Suppressor macrophage treated with lipopolysaccharide for 4 hours (primary cell): ENCODE measurements at places on chromosomes 3 and 15.

GRCh38 chr3:116191409-116191808, 253.9 kb downstream of the LSAMP start:
- no peak for DNase-seq

DNA sequence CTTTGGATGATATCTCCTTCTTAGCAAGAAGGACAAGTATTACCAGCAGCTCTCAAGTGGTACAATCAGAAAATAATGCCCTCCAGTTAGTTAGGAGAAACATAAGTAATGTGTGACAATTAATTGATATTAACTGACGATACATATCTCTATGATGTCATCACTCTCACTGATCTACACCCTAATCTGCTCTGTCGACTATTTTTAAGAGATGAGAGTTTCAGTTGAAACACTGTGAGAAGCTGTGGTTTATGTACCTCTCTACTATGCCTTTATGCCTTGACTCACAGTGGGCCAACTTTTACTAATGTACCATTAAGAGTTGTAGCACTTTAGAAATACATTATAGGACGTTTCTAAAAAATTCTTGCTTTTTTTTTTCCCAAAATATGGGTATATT, 8.6 kb downstream of the CEP152 start:
- no peak for DNase-seq

- DNase-seq: no peak
Measured at GRCh38 chr3:21435871-21436270, 315.1 kb downstream of the ZNF385D start.

GRCh38 chr3:131151-131888, 65.2 kb upstream of the CHL1 start:
- DNase-seq: no peak

GRCh38 chr3:48990636-48991469, 812 bp downstream of the P4HTM start:
- DNase-seq: peak; percentile 23

DNA sequence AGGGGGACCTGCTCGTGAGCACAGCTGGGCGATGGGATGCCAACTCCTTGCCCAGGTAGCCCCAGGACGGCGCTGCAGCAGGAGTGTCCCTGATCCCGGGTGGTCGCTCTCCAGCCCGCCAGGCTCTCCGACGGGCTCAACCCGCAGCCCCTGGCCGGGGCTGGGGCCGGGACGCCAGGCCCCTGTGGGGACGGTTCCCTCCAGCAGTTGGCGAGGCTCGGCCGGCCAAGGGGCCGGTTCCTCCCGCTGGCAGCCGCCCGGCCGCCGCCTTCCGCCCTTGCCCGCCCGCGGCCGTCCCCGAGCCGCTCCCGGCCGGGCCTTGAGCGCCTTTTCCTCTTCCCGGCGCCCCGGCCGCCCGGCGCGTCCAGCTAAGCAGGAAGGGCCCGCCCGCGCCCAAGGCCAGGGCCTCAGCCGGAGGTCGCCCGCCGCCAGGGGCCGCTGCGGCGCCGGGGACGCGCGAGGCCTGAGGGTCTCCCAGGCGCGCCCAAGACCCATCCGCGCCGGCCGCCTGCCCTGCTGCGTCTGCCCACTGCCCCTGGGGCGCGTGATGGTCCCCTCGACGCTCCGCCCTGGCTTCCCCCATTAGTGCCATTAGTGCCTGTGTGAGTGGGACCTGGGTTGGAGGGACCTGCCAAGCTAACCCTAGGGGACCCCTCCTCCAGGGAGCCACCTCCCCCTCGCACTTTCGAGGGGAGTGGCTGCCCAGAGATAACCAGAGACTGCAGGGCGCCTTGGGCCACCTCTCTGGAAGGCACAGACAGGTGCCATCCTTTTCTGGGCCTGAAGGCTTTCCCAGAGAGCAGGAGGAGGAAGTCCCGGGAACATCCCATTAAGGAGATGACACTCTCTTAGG, 106.4 kb downstream of the FBLN2 start:
- DNase-seq: peak; percentile 62

- DNase-seq: no peak
Measured at GRCh38 chr3:71785532-71786216, 726 bp upstream of the PROK2 start.

- no peak for DNase-seq
Measured at GRCh38 chr3:52830535-52831258, at the start of gene ITIH4. Gene ITIH4, minus strand, starts transcription at chr3:52830672. Its CDS starts 30 bp downstream, at chr3:52830642.

DNA sequence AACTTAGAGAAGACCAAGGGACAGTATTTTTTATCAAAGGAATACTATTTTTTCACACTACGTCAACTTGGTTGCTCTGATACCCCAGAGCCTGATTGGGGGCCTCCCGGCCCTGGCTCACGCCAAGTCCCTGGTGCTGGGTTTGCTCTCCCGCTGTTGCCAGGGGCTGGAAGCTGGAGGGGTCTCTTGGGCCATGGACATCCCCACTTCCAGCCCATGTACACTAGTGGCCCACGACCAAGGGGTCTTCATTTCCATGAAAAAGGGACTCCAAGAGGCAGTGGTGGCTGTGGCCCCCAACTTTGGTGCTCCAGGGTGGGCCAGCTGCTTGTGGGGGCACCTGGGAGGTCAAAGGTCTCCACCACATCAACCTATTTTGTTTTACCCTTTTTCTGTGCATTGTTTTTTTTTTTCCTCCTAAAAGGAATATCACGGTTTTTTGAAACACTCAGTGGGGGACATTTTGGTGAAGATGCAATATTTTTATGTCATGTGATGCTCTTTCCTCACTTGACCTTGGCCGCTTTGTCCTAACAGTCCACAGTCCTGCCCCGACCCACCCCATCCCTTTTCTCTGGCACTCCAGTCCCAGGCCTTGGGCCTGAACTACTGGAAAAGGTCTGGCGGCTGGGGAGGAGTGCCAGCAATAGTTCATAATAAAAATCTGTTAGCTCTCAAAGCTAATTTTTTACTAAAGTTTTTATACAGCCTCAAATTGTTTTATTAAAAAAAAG, 20.3 kb upstream of the BSN start:
- no peak for DNase-seq

DNA sequence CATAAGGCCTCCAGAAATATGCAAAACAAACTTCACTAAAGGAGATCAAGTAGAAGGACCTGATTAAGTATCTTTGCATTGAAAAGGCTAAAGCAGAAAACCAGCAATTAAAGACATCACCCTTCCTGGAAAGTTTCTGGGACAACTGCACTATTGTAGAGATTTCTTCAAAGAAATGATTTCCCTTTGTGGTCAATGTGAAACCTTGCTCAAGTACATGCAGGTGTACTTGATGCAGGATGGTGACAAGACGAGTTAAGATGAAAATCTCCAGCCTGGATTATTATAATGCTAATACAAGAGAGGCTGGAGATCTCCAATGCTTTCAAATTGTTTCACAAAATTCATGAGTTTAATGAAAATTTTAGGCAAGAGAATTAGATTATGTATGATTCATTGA, 208.4 kb downstream of the TIGIT start:
- no peak for DNase-seq

DNA sequence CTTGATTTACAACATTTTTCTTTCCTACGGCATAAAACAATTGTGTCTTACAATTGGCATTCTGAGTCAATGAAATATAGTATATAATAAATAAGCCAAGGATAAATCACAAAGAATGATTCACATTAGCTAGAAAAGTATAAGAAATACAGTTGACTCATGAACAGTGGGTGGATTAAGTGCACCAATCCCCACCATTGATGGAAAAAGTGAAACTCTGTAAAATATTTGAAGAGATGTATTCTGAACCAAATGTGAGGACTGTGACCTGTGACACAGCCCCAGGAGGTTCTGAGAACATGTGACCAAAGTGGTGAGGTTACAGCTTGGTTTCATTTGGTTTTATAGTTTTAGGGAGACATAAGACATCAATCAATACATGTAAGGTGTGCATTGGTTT, 227.5 kb downstream of the ALCAM start:
- DNase-seq: no peak

DNA sequence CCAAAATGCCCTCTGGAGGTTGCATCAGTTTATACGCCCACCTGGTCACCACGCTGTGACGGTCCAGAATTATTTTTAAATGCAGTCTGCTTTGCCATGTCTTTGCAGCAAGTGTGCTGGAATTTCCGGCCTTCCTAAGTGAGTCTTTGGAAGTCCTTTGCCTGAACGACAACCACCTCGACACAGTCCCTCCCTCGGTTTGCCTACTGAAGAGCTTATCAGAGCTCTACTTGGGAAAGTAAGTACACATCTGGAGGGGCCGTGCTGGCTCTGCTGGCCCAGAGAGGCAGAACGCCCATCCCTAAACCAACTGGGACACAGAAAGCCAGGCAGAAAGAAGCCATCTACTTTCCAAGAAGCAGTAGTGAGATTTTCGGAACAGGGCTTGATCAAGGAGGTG, 101.8 kb downstream of the LRRK1 start:
- DNase-seq: no peak

- no peak for DNase-seq
Measured at GRCh38 chr3:95449841-95450240, 1364.6 kb upstream of the EPHA6 start.

- DNase-seq: no peak
Measured at GRCh38 chr3:56818156-56818985, 16.6 kb upstream of the ARHGEF3 start.

DNA sequence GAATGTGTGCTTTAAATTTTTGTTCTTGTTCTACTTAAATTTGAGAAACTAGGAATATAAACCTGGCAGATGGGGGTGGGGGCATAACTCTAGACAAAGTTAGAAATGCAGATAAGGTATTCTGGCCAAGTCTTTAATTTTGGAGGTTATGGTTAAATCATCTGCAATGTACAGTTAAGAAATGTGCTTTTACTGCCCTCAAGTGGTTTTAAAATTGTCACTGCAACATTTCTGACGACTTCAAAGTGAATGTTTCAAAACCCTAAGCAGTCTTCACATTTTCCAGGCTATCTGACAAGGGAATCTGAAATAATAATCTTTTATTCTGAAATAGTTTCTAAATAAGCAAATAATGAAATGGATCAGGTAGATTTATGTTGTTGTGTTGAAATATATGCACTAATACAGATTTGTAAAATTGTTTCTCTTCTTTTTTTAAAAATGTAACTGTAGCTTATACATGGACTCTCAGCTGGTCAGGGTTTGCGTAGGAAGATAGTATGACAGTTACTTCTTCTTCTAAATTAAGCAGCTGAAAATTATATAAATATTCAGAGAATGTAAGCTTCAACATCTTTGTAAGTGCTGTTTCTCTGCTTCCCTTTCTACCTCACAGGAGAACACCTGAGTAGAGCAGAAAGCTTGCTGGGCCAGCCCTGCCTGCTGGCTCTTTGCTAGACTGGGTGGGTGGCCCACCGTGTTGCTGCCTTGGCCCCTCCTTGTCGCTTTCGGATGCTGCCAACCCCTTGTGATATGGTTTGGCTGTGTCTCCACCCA, 45.0 kb downstream of the SUCNR1 start:
- peak; percentile 59 for DNase-seq
